Mucosa of gallbladder (tissue), 1 donor: ENCODE measurements at places on chromosomes 2 and 18. TPM values are rescaled to one million over a fixed set of nuclear protein-coding genes. Genes with fewer than 3 reads are reported as not detected.

The NCKAP5 gene
- total RNA-seq = 3.9 TPM

The FABP1 gene
- 1.5 TPM for total RNA-seq

DNA sequence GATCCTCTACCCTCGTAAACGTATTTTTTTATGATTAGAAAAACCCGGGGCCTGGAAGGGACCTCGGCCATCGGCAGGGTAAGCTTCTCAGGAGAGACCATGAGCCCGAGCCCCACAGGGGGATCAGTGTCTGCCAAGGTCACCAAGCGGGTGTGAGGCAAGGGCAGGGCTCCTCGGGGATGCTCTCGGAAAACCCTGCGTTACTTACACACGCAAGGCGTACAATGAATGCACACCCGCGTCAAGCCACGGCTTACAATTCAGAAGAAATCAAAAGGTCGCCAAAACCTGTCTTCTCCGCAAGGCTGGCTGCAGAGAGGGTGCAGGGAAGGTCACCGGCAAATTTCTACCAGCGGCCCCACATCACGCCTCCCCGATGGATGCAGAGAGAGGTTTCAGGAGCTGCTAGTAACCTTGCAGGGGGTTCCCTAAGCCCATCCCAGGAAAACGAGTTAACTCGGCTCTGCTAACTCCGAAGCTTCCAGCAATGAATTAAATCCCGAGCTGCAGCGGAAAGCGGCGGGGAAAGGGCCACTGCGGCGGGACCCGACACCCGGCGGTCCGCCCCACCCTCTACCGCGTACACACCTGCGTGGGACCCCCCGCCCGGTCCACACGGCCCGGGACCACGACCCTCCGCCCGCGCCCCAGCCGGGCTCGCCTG, 638 bp downstream of the ST3GAL5 start:
- DNase-seq = no peak

DNA sequence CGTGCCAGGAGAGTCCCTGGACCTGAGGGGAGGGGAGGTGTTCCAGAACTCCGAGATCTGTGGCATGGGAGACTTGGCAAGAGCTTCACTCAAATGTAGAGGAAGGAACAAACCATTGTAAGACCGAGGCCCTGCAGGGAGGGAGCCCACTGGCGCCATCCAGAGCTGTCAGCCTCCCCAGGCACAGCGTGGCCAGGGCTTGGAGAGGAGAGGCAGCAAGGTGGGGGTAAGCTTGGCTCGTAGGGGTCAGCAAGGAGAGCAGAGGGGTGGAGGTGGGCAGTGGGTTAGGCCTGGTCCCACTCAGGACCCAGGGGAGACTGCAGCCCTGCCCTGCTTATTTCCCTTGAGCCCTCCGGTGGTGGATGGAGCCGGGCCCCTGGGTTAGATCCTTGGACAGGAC, 3.6 kb downstream of the TMEM177 start:
- DNase-seq = no peak

DNA sequence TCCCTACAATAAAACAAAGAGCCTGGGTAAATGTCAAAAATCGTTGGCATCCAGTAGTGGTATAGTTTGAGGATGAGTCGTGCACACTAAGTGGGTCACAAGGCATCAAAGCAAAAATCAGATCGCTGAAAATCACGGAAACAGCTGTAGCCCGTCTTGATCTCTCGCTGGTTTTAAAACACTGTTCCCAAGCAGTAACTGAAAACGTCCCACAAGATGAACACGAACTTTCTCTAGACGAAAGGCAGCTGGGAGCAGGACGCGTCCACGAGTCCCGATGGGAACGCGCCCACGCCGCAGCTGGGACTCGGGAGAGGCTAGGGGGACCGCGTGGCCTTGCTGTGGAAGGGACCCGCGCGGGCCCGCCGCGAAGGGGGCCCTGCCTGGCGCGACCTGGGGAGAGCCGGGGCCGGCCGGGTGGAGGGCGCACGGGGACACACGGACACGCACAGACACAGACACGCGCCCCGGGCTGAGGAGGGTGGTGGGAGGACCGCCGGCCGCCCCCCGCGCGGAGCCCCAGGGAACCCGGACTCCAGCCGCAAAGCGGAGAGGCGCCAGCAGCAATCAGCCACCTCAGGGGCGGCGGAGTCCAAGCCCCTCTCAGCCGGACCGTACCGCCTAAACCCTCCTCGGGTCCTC, 651 bp downstream of the STK17B start:
- no peak for DNase-seq
